Urinary bladder (tissue), 4 donors: ENCODE measurements at places on chromosomes 6 and 20.

DNA sequence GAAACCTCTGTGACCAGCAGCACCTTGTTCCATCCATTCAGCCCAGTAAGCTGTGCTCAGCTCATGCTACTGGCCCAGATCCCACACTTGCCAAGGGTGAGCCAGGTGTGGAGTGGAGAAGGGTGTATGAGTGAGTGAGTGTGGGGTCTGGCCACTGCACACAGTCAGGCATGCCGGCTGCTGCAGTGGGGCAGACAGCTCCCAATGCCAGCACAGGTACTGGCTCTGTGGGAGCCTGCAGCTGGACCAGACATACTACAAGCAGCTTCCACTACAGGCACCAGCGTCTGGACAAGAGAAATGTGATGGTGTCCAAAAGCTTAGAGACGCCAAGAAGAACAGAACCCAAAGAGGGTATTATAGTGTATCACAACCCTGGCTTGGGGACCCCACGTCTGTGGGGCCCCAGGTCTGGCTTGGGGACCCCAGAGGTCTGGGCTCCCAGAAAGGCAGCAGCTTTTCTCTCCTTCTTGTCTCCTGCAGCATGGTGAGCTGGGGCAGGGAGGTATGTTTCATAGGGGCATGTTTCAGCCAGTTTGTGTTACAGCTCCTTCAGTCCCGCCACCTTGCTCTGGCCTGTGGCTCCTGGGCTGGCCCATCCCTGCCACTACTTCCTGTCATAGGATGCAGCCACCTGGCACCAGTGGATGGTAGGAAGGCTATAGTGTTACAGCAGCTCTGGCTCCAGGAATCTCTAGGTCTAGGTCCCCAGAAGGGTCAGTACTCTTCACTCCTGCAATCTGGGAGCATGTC lies 152.4 kb upstream of the HSF2 start:
- no peak for DNase-seq

GRCh38 chr6:39310542-39310941 lies 3.7 kb downstream of the KCNK17 start:
- no peak for DNase-seq

- DNase-seq: no peak
Observed at GRCh38 chr6:159828074-159828473, 28.0 kb downstream of the PNLDC1 start.

- no peak for DNase-seq
Observed at GRCh38 chr20:62741701-62742491, 33.3 kb downstream of the NTSR1 start.

GRCh38 chr6:100258752-100259151 lies 206.0 kb downstream of the SIM1 start:
- DNase-seq: no peak

GRCh38 chr6:30711758-30712380 lies 5.2 kb downstream of the MDC1 start:
- DNase-seq: no peak

DNA sequence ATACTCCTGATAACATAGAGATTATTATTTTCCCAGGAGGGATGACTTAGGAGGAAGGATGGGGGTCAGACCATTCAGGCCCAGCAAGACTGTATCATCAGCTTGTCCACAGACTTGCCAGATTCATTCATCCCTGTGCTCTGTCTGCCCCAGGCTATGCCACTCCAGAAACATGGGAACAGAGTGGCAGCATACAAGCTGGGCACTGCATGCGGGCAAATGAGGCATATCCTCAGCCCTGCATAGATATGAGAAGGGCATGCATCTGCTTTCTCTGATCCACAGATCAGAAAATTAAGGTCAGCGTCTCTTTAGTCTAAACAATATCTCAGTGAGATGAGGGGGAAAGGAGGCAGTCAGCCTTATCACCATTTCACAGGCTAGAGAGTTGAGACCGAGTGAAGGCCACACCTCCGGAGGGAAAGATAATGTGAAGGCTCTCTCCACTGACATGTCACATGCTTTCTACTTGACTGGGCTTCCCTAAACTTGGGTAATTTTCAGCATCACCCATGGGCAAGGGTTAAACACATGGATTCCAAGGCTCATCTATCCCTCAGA lies 140.5 kb downstream of the TFAP2B start:
- no peak for DNase-seq

DNA sequence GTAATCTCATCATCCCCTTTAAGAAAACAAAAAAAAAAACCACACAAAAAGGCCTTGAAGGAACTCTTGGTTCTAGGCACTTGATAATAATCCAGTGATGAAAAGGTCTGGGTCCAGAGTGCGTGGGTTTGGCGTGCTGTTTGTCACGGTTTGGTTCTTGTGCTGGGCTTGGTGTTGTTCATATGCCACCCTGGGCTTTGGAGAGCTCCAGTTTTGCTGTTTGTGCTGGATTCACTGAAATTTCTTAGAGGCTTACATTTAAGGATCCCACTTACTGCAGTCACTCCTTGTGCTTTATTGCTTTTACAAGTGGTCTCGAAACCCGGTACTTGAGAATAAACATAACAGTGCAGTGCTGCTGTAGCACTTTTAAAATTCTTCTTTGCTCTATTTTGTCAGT lies 68.8 kb upstream of the XRN2 start:
- DNase-seq: no peak

DNA sequence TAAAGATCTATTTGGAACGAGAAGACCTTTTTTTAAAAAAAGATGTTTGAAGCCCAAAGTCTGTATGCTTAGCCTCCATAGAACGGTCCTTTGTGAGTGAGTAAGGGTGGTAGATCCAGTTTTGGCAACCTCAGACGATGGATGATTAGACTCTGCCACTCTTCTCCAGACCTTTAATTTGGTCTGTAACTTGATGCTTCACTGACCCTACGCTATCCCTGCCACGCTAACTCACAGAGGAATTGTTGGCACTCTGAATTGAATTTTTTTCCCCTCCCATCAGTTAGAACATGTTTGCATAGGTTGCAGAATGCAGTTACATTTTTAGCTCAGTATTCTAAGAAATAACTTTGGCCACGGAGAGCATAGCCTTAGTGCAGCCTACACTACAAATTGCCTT lies 15.8 kb upstream of the DEK start:
- no peak for DNase-seq

DNA sequence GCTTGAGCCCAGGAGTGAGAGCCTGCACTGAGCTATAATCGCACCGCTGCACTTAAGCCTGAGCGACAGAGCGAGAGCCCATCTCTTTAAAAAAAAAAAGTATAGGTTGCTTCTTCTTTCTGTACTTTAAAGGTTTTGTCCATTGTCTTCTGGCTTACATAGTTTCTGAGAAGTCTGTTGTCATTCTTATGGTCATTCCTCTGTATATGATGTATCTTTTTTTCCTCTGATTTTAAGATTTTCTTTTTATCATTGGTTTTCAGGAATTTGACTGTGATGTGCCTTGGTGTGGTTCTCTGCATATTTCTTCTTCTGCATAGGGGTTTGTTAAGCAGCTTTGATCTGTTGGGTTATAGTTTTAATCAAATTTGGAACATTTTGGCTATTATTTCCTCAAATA lies 29.1 kb downstream of the QRSL1 start:
- no peak for DNase-seq

DNA sequence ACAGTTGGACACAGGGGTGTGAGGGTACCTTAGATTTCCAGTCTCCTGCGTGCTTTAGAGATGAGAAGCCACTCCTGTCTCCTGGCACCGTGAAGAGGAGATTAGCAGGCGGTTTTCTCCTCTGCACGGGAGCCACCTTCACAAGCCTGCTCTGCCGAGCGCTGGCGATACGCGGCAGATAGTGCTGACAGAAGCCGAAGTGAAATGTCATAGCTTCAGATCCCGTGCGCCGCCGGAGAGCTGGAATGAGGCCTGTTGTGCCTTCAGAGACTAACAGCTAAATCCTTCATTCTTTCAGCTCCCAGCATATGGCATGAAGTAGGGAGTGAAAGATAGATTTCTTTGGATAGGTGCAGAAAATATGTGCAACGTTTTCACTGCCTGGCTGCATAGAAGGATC lies 371.0 kb downstream of the TAF4 start:
- no peak for DNase-seq

- no peak for DNase-seq
Observed at GRCh38 chr6:144585217-144585814, 300.2 kb downstream of the UTRN start.

DNA sequence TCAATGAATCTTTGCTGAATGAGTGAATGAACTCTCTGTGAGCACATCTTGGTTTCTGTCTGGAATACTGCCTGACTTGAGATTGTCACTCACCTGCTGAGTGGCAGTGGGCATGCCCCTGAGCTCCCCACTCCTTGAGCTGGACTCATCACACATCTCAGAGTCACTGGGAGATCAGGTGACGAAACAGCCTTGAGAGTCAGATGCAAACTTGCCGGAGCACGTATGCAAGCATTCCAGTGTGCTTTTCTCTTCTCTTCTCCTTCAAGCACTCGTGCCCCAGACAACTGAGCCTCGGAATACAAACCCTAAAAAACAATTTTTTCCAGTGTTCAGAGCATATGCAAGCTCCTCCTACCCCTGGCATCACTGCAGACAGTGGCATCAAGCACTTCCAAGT lies 9.4 kb upstream of the BMP7 start:
- DNase-seq: no peak

DNA sequence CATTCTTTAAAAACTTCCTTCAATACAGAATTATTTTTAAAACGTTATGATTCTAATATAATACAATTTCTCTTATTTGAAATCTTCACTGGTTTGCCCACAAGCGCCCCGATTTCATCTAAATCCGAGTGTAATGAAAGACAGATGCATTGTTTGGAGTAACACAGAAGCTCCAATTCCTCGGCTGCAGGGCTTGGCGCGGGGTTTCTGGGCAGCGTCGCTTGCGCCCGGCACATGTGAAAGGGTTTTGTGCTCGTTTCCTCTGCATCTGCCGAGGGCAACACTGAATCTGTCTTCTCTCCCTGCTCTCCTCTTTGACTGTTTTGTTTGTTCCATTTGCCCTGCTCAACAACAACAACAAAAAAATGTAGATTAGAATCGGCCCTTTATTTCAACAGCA lies 248.6 kb upstream of the QKI start:
- no peak for DNase-seq

DNA sequence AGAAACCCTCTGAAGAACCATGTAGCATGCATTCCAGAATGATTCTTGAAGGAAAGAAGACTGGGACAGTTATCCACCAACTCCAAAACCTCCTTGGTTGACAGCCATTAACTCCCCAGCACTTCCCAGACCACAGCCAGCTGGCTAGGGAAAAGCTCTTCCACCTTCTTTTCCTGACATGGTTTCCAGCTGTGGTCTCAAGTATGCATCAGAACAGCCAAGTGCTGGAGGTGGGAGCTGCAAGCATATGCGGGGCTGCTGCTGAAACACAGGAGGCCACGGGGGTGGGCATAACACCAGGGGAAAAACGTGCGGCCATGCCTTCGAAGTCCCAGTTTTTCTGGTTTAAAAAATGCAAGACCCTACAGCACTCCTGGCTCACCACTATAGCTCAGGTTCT lies 108.0 kb upstream of the FAM184A start:
- no peak for DNase-seq

GRCh38 chr20:63123331-63123741 lies 92.6 kb downstream of the YTHDF1 start:
- DNase-seq: no peak

DNA sequence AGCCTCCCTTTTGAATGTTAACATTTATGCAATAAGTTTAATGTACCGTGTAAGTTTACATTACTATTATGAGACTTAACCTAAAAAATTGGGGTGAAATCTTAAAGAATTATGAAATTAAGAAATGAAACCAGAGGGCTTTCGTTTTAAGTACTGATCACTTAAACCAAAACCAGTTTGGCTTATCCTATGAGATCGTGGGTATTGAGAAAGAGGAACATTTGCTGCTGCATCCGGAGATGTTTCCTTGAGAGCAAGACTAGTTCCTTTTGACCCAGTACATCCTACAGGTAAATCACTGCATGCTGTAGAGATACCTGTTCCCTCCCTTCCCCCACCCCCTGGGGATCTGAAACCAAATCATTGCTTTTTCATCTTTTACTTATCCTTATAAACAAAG lies 201.3 kb downstream of the ESR1 start:
- DNase-seq: no peak

DNA sequence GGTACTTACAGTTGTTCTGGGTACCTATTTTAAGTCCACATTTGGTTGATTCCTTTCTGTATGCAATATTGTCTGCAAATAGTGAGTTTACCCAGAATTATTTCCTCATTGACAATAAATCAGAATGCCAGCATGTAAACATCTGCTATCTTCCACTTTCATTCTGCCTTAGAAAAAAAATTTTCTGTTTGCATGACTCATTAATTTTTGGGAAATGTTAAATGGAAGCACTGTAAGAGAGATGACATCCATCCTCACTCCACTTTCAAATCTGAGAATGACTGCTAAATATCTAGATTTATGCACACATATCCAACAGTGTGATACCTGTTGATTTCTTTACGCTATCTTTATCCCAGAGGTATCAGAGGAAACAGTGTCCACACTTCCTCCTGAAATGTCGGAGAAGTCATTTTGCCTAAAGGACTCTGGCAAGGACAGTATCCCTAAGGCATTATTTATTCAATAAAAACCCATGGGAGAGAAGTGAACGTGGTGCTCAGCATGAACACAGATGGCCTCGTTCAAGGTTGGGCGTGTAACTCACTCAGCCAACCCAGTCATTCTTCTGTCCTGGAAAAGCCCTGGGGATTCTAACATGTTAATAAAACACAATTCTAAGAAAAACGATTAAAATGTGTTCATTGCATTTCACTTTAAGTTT lies 780.9 kb downstream of the QKI start:
- no peak for DNase-seq

GRCh38 chr6:37741757-37742400 lies 44.2 kb upstream of the MDGA1 start:
- DNase-seq: no peak

- DNase-seq: no peak
Observed at GRCh38 chr20:56369179-56369578, 10.4 kb downstream of the FAM210B start.

DNA sequence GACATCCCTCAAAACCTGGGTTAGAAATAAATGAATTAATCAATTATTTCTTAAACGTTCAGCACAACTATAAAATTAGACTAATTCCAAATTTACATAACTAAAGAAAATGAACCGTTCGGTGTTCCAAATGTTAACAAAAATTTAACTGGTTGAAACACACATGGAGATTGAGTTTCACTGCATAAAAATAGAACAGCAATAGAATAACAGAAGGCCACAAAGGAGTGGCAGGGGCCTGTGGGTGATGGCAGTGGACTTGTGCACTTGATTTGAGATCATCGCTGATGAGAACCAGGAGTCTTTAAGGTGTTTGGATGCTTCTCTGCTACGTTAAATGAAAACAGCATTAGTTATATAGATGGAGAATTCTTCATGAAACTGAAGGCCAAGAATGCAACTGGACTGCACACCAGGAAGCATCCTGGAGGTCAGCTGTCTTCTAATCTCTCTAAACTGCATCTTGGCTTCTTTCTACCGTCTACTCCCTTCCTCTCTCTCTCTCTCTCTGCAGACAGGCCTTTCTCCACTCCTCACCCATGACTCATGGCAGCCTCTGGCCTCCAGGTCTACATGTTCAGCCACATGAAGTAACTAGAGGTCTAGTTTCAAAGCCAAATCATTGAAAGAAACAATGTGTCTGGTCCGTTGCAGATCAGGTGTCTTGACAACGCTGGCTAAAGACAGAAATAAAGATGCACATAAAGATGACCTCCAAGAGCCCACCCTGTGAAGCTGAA lies 111.3 kb downstream of the SIM1 start:
- no peak for DNase-seq

GRCh38 chr6:44629636-44630035 lies 242.1 kb downstream of the CDC5L start:
- no peak for DNase-seq

GRCh38 chr6:72835749-72836148 lies 213.9 kb downstream of the KCNQ5 start:
- DNase-seq: no peak
